ENCODE measurements at places on chromosomes 13 and 19.

DNA sequence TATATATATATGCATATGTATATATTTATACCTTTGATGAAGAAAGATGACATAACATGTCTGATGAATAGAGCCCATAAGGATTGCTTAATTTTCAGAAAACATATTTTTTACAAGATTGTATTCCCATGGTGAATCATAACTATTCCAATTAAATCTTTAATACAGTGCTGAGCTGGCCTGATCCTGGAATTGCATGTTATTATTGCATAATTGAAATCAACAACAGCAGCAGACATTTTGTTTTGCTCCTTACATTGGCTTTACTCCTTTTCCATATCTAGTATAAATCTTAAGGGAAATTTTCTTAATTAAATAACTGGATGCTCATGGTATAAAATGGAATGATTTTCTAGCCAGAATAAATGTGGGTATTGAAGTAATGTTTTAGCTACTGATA is 22.0 kb downstream of the POSTN start:
- no peak for DNase-seq

- peak; percentile 92 for DNase-seq
Observed at GRCh38 chr19:7337380-7338194, 11.2 kb upstream of the ARHGEF18 start.

DNA sequence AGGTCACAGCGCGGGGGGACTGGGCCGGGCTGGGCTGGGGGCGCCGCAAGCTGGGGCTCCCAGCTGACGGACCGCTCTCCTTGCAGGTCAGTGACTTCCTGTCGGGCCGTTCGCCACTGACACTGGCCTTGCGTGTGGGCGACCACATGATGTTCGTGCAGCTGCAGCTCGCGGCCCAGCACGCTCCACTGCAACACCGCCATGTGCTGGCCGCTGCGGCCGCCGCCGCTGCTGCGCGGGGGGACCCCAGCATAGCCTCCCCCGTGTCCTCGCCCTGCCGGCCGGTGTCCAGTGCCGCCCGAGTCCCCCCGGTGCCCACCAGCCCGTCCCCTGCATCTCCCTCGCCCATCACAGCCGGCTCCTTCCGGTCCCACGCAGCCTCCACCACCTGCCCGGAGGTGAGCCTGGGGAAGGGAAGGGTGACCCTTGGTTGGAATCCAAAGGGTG is 5.7 kb downstream of the MIDN start:
- DNase-seq: no peak

DNA sequence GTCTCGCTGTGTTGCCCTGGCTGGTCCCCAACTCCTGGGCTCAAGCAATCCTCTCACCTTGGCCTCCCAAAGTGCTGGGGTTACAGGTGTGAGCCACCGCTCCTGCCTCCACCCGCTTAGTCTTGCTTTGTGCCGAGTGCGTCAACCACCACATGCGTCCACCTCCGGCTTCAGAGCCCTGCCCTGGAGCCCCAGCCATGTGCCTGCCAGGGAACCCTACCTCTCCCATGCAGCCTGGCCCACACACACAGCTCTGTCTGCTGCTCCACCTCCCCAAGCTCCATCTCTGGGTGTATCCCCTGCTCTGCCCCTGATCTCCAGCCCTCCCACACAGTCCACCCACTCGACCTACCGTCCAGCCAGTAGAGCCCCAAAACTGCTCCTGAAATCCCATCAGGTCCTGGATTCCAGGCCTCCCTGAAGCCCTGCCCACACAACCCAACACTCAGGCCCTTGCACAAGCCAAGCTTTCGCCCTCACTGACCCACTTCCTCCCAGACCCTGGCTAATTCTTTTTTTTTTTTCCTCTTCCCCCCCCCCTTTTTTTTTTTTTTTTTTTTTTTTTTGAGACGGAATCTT is 9.6 kb downstream of the CYP2F1 start:
- DNase-seq: no peak

DNA sequence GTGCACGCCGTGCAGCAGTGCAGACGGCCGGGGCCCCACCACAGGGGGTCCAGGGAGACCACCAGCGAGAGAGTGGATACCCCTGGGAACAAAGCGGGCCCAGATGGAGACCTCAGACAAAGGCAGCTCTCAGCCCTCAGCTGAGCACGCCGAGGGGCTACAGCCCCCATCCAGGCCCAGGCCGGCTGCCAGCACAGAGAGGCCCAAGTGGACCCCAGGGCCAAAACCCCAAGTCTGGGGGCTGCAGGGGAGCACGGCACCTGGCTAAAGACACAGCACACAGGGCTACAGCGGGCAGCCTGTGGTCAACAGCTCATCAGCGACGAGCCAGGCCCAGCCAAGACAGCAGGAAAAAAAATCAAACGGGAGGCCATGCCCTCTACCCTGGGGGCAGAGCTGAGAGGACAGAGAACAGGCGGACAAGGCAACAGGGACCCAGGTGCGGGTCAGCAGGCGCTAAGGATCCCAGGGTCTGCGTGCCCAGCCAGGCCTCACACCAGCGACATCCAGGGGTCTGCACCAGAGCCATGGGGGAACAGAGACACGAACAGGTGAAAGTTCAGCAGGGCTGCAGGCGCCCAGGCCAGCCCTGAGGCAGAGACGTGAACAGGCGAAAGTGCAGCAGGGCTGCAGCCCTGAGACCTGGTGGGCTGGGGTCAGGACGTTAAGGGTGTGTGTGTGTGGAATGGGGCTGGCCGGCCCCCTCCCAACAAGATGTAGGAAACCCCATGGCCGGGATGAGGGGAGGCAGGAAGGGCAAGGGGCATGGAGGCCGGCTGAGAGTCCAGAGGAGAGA is 34.3 kb downstream of the RASA3 start:
- DNase-seq: no peak

DNA sequence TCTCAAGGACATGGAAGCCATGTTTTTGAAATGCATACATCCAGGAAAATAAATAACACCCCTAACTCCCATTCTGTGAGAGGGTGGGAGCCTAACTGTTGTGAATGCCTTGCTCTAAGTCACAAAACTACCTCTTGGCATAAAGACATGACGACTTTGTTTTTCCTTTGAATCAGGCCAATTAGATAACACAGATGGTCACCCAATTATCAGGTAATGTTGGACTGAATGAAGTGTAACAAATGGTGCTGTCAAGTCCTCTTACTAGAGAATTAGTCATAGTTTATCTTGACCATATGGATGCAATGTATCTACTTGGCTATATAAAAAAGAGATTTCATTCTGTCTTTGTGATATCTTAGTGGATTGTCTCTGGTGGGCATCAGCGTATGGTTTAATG is 553.6 kb upstream of the ATXN8OS start:
- DNase-seq: no peak

GRCh38 chr19:45444318-45445041 is 20.8 kb upstream of the ERCC1 start:
- DNase-seq: peak; percentile 88
